Lower leg skin (tissue), 4 donors: ENCODE measurements at places on chromosomes 12 and 14.

GRCh38 chr14:97485201-97485600 is 688.0 kb downstream of the VRK1 start:
- DNase-seq, result no peak

DNA sequence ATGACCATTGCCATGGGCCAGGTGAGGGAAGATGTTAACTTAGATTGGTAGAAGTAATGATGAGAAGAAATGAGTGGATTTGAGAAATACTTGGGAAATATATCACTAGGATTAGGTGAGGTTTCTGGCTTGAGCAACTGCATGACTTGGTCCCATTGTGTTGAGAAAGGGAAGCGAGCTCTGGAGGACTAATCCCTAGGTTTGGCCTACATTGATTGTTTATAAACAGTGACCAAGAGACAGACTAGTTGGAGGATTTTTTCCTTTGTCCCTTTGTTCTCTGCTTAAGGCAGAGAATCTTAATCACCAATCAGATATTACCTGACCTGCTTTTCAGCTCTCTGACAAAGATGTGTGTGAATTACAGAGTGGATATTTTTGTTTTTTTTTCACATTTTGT is 100.5 kb downstream of the AEBP2 start:
- no peak for DNase-seq

- no peak for DNase-seq
These were observed 202.3 kb upstream of the CDKN3 start for GRCh38 chr14:54194501-54194900.

- peak; percentile 94 for DNase-seq
These were observed 245.3 kb downstream of the ZFP36L1 start for GRCh38 chr14:68547305-68548193.

- no peak for DNase-seq
These were observed 117.8 kb downstream of the PAH start for GRCh38 chr12:102799229-102799628.

DNA sequence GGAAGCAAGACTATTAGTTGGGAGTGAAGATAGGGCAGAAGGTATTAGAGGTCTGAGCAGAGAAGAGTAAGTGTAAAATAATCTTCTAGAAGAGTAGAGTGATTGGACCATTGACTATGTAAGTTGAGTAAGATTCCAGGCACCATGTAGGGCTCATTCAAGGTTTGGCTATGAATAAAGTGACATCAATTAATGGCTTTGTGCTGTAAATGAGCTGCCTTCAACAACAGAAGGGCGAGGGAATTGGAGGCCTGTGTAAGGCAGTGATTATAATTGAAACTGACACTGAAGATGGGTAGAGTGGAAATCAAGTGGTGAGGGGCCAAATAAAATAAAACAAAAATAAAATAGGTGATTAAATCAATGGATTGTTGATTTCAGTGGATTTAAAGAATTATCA is 26.4 kb downstream of the PTPRQ start:
- DNase-seq, result no peak

- peak; percentile 96 for DNase-seq
These were observed 9.3 kb downstream of the SYNE3 start for GRCh38 chr14:95507174-95507573.

- DNase-seq, result no peak
These were observed 55.1 kb downstream of the IFT81 start for GRCh38 chr12:110179291-110179690.

DNA sequence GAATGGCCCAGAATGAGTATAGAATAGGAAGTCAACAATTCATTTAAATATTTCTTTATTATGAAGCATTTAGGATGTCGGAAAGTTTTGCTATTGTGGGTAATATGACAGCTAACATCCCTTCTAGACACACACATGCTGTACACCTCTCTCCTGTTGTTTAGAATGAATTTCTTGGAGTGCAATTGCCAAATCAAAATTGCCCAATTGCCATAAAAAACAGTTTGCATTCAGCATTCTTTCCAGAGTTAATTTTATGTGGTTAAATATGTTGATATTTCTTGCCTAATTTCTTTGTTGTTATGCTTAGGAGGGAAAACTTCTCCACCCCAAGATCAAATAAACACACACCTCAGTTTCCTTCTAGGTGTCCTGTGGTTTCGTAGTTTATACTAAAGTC is 16.9 kb upstream of the SMCO2 start:
- DNase-seq, result no peak

GRCh38 chr12:26135010-26135420 is 10.2 kb upstream of the BHLHE41 start:
- DNase-seq, result no peak

DNA sequence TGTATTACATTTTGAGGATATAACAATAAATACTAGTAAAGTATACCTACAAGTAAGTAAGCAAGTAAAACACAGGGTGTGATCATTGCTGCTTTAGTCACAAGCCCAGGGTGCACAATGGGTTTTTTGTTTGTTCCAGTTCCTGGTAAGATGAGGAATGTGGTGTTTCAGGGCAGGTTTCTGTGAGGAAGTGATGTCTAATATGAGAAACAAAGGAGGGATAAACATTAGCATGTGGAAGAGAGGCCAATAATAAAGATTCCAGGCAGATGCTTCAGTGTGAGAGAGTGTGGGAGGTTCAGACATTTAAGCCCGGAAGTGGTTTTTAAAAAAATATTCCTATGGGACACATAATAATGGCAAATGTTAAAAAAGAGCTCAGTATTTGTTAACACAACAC is 808.1 kb upstream of the USP15 start:
- DNase-seq, result no peak

- no peak for DNase-seq
These were observed 19.4 kb downstream of the ALDH6A1 start for GRCh38 chr14:74064883-74065282.

DNA sequence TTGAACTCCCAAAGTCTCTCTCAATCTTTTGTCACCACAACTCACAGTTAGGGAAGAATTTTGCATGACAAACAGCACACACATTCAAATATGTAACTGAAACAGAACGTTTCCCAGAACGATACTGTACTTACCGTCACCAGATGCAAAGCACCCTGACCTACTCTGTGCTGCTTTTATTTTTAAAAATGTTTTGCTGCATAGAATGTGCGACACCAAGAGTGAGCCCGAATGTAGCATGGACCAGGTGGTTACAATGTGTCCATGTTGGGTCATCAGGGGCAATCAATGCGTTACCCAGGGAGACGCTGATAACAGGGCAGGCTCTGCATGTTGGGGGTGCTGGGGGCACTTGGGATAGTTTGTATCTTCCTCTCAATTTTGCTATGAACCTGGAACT is 14.6 kb upstream of the EIF5 start:
- no peak for DNase-seq

- no peak for DNase-seq
These were observed 600 bp downstream of the SYT10 start for GRCh38 chr12:33438851-33439586.

- no peak for DNase-seq
These were observed 36.5 kb downstream of the FOS start for GRCh38 chr14:75315144-75315543.

GRCh38 chr12:29644536-29645162 is 139.1 kb downstream of the TMTC1 start:
- no peak for DNase-seq
